ENCODE measurements at places on chromosomes 2 and 18. TPM values are rescaled to one million over a fixed set of nuclear protein-coding genes. Genes with fewer than 3 reads are reported as not detected.

PGAP1 gene
- total RNA-seq, result 7.5 TPM

LRATD1 gene
- total RNA-seq, result 0.11 TPM

PARD6G gene
- 0.61 TPM for total RNA-seq

IL36A gene
- not detected for total RNA-seq

PLGLB1 gene
- total RNA-seq, result 1.3 TPM

BUB1 gene
- 15.4 TPM for total RNA-seq

EGR4 gene
- total RNA-seq, result 0.87 TPM

PLA2R1 gene
- not detected for total RNA-seq

TLX2 gene
- not detected for total RNA-seq

HNRNPLL gene
- 70.1 TPM for total RNA-seq

LIMS3 gene
- 1.2 TPM for total RNA-seq

GRHL1 gene
- total RNA-seq, result 1.1 TPM

QPCT gene
- total RNA-seq, result 7.0 TPM

SIGLEC15 gene
- total RNA-seq, result not detected

ALPI gene
- not detected for total RNA-seq

REG3G gene
- total RNA-seq, result not detected

ALPP gene
- not detected for total RNA-seq

MYO3B gene
- 0.08 TPM for total RNA-seq

CHRND gene
- total RNA-seq, result not detected

DYNC1I2 gene
- 43.2 TPM for total RNA-seq
